ENCODE measurements at places on chromosomes 11 and 22.

DNA sequence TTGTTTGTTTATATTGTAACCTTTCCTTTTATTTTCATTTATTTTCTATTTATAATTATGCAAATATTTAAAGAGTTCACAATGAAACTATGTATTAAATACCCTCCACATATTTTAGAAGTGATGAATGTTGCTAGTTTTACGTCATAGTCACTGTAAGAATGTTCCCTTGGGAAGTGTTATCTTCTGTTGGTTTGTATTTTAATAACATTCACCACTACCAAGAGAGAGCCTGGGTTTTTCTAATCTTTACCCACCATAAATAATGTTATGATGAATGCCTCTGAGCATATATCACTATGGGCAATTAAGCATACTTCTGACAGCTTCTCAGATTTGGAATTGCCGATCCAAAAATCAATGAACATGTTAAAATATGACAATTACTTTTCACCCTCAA, 80.7 kb downstream of the GGT1 start:
- no peak for DNase-seq

DNA sequence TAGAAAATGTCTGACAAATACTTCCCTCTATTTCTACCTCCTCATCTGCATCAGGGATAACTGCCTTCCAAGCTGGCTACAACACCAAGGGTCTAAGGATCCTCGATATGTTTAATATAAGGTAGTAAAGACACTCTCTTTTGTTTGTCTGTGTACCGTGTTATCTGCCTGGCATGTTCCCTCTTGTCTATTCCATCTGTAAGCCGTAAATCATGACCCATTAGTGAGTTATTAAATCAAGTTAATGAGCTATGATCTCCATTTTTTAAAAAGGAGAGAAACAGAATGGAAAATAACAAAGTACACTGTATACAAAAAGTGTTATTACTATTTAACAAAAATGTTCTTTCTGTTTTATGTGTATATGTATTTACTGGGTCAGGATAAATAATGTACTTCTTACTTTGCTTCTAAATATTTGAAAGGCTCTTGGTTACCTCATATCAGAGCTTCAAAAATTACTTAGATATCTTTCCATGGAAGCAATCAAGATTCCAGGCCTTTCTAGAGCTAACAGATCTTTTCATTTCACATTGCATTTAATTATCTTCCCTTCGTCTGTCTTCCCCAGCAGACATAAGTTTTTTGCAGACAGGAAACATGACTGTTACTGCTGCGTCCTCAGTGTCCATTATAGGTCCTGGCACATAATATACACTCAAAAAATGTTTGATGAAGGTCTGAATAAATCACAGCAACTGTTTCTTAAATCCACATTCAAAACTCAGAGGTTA, 342.6 kb upstream of the CCDC90B start:
- no peak for DNase-seq

DNA sequence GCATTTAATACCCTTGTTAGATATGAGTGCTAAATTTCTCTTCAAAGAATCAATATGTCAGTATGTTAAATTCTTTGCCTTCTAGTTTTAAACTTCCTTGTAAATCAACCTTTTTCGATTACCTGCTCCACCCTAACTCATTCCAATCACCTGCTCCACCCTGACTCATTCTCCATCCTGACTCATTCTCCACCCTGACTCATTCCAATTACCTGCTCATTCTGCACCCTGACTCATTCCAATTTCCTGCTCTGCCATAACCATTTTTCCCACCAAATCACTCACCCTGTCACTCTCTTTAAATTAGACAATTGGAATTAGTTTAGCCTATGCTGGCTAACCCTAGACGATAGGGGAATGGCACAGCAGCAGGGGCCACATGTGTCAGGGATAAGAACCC, 519.5 kb upstream of the LRRC4C start:
- no peak for DNase-seq

GRCh38 chr22:50578776-50579310, 616 bp upstream of the CPT1B start:
- DNase-seq = no peak

DNA sequence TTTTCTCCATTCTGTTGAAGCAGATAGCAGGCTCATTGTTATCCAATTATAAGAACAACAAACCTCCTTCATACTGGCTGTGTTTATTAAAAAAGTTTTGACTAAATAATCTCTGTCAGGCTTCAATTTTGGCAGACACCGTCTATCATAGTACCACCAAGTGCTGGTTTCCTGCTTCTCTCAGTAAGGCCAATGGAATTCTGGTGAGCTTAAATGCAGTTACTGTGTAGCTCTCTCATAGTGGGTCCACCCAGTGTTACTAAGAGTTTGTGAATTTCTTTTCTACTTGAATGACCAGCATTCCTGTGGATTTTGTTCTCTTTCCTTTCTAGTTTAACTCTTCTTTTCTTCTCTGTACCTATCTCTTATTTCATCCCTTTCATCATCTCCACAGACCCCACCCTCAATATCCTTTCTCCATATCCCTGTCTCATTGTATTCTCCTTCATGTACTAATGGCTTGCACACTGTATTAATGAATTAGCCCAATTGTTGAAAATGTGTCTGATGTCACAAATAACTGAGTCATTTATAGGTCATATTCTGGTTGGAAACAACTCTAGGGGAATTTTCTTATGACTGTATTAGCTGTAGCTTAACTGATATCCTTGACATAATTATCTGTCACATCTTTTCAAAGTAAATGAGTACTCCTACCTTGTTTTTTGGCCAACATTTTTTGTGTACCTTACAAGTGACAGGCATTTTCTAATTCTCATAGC, 372.1 kb downstream of the FAT3 start:
- no peak for DNase-seq

DNA sequence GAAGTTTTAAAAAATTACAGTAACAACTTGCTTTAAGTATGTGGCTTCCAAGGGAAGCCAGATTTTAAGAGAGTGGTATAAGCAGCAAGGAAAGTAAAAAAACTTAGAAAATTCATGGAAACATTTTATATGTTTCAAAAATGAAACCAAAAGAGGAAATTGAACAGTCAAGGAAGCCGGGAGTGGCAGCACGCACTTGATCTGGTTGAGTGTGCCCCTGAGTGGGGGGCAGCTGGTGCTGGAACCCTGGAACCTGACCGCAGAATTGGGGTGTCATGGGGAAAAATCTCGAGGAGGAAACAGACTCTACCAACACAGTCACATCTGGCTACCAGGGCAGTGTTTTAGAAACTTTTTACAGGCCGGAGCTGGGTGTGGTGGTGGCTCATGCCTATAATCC, 14.0 kb downstream of the MICALL1 start:
- no peak for DNase-seq

DNA sequence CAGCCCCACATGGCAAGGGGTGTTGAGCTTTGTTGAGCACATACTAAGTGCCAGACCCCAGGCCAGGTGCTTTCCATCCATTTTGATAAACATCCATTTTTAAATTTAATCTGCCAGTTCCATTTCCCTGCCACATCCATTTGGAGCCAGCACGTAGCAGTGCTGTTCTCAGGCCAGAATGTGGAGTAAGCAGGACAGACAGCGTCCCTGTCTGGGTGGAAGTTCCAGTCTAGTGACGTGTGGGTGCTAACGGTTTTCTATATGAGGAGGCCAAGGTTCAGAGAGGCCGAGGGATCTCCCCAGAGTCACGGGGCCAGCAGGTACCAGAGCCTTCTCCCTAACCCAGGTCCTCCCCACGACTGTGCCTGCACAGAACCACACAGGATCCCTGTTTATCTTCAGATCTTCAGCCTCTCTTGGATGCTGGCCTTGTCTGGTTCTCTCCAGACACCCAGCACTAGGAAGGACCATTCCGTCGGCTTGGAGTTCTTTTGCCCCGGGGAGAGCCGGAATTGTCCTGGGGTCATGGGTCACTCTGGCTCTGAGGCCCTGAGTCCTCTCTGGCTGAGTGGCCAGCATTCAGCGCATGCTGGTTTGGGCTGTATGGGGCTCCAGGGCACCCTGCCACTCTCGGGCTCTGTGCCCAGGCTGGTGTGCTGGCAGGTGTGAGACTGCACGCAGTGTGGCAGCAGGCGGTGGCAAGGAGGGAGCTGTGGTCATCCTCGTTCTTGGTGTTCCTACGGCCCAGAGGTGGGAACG, 63.6 kb upstream of the PPARA start:
- no peak for DNase-seq

- DNase-seq = no peak
Observed at GRCh38 chr22:46462726-46463371, 74.6 kb downstream of the CELSR1 start.

DNA sequence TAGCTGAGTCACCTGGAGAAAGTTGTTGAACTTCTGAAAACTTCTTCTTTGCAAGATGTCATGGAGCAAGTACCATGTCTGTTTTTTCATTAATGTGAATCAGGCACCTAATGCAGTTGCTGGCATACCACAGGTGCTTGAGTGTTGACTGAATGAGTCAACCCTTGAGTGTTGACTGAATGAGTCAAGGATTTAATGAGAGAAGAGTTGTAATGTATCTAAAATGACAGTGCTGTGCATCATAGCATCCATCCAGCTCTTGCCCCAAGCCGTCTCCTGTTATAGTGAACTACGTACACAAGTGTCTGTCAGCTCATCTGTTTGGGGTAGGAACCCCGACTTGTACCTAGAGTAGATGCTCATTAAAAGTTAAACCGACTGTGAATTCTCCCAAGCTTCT, 93.1 kb downstream of the CWC15 start:
- no peak for DNase-seq

DNA sequence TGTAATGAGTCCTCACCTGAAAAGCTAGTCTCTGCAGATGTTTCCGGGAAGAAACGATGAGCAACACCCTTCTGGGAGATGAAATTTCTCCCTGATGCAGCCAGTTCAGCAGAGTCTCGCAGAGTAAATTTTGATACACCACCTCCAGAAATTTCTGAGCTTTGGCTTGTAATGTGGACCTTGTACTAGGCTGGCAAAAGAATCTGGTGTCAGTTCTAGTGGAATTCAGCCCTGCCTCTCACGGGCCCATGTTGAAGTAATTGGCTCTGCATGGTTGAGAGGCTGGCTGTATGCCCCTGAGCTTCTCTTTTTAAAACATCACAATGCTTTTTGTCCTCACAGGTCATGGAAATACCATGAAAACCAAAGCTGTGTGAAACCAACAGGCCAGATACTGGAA, at the start of gene GLYAT:
Gene GLYAT (minus strand): TSS at position 125 of the 400 bp plus-strand sequence. CDS start 7,447 bp downstream, outside the sequence.
- no peak for DNase-seq

- no peak for DNase-seq
Observed at GRCh38 chr11:104968355-104968855, at the start of gene CASP4. Gene CASP4, minus strand, starts transcription at chr11:104968574. Its CDS starts 49 bp downstream, at chr11:104968525.
